ENCODE measurements at places on chromosomes 2 and 18.

GRCh38 chr2:102005989-102006885, 14.5 kb downstream of the IL1R2 start:
- peak; percentile 60 for DNase-seq
- H3K36me3 ChIP-seq = no peaks in the 10 kb centered on the region
- H3K4me3 ChIP-seq = no peak overlapping the region
- H3K4me1 ChIP-seq = no peaks in the 10 kb centered on the region

DNA sequence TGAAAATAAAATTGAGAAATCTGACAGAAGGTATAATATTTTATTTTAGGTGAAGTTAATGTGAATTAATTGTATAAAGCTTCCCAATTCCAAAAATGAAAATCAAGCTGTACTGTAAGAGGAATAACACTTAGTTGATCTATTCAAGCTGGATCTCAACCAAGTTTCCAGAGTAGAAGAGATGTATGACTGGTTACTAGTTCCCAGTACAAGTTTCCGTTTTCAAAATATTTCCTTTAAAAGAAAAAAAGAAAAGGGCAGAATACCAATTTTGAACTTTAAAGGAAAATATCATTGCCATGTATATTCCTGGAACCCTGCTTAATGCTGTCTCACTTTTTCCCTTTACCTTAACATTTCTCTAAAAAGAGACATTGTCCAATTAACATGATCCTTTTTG, 308.5 kb downstream of the IRS1 start:
- no peak overlapping the region for H3K4me3 ChIP-seq
- no peak overlapping the region for H3K27ac ChIP-seq
- no peaks in the 10 kb centered on the region for H3K36me3 ChIP-seq

DNA sequence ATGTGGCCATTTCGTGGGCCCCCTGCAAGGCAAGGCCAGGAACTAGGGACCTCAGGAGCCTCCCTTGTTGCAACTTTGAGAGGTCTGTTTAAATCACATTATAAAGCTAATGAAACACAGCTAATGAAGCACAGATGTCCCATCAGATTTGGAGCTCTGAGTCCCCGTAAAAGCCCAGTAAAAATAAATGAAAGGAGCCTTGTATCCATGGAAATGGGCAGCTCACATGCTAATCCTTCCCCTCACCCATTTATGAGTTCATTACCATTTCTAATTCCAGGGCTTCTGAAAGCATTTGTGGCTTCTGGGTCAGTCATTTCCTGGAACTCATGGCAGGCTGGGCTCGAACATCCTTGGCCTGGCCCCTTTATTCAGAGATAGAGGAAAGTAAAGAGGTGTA, 274.8 kb downstream of the SS18 start:
- H3K36me3 ChIP-seq = no peaks in the 10 kb centered on the region
- DNase-seq = no peak
- no peaks in the 10 kb centered on the region for H3K27me3 ChIP-seq
- H3K4me3 ChIP-seq = no peak overlapping the region
- no peaks in the 10 kb centered on the region for H3K4me1 ChIP-seq
- no peak overlapping the region for H3K27ac ChIP-seq

- no peaks in the 10 kb centered on the region for H3K27me3 ChIP-seq
- H3K36me3 ChIP-seq = no peaks in the 10 kb centered on the region
- H3K27ac ChIP-seq = no peak overlapping the region
- no peak overlapping the region for H3K4me3 ChIP-seq
- H3K4me1 ChIP-seq = no peaks in the 10 kb centered on the region
These were observed 17.6 kb upstream of the TMEM247 start for GRCh38 chr2:46461709-46462171.

- H3K27ac ChIP-seq = no peak overlapping the region
- DNase-seq = no peak
- H3K27me3 ChIP-seq = no peaks in the 10 kb centered on the region
- H3K4me1 ChIP-seq = no peaks in the 10 kb centered on the region
- no peaks in the 10 kb centered on the region for H3K36me3 ChIP-seq
These were observed 1067.4 kb upstream of the DDX18 start for GRCh38 chr2:116747103-116747502.

All from H9 (cell line).